Osteocyte (in vitro differentiated cells): ENCODE measurements at places on chromosomes 13 and 19.

DNA sequence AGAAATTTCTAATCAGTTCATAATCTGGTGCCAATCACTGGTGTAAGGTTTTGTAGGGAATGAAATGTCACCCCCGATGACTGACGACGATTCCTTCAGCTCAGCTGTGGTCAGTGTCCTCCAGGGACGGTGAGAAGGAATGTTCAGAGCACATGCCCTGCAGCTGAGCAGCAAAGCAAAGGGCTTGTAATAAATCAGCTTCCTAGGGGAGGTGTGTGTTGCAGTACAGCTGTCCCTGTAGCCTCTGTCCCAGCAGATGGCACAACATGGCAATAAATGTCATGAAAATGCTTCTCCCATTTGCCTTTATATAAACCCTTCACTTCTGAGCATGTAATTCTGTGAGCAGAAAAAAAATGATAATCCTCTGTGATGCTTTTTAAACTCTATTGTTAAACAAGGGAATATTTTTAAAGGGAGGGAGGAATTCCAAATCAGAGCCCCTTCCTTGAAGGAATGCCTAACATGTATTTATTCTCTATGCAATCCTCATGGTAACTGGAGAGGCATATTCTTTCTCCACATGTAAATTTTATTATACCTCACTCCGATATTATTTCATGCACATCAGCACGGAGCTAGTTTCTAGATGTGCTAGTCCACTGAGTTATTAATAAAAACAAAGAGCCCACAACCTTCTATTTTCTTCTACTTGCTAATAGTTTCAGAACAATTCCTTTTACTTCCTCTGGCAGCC, 102.5 kb downstream of the FAM216B start:
- peak overlapping the region; percentile 53 for H3K27ac ChIP-seq
- peaks cover 26% of the 10 kb centered on the region for H3K4me1 ChIP-seq
- peak overlapping the region; percentile 33 for H3K4me3 ChIP-seq
- DNase-seq, result no peak
- H3K27me3 ChIP-seq, result no peaks in the 10 kb centered on the region
- H3K36me3 ChIP-seq, result peaks cover 10% of the 10 kb centered on the region

DNA sequence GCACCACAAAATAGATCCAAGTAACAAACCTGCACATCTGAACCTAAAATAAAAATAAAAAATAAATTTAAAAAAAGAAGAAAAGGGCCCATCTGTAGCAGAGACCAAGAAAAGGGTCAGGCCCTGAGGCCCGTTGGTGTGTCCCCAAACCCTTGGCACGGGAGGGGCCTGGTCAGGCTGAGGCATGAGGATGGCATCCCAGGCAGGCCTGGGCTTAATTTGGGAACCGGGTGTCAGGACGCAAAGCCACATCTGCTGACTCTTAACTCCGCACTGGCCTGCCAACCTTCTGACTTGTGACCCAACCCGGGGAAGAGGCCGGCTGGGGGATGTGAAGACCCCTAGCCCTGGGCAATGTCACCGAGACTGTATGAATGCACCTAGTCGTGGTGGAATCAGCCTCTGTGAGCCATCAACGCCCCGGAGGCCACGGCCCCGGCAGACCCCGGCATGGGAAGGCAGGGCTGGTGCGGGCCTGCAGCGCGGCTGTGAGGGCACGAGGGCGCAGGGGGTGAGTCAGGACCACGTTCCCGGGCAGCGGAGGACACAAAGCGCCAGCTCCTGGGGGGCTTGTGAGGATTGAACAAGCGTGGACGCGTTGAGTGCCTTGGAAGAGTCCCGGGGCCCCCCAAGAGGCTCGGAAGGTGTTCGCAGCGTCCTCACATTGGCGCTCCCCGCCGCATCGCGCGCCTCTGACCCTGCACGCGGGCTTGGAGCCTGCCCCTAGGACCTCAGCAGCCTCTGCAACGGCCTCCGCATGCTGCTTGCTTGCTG, 38.2 kb downstream of the ATP12A start:
- H3K4me1 ChIP-seq, result no peaks in the 10 kb centered on the region
- no peak for DNase-seq
- peaks cover 2% of the 10 kb centered on the region for H3K27me3 ChIP-seq
- no peaks in the 10 kb centered on the region for H3K36me3 ChIP-seq
- no peak overlapping the region for H3K4me3 ChIP-seq

DNA sequence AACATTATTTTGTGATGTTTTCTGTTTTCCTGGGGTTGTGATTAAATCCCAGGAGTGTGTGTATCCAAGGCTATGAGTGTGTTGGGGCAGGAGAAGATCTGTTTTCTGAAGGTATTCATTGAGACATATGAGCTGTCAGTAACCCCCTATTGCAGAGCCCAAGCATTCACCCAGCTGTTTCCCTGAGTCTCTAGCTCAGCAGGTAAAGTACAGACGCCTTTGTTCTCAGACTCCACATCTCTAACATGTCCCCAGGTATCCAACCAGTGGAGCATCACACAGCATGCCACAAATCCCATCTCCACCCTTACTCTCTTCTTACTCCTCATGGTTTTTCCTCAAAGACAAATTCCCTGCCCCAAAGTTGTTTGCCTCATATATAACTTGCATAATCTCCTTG, 213.6 kb downstream of the PCDH20 start:
- H3K27me3 ChIP-seq, result peaks cover 7% of the 10 kb centered on the region
- H3K4me1 ChIP-seq, result no peaks in the 10 kb centered on the region
- no peak overlapping the region for H3K4me3 ChIP-seq
- no peak for DNase-seq
- H3K27ac ChIP-seq, result no peak overlapping the region

GRCh38 chr13:79191501-79191900, 214.6 kb downstream of the RBM26 start:
- no peak for DNase-seq
- no peaks in the 10 kb centered on the region for H3K36me3 ChIP-seq
- H3K4me1 ChIP-seq, result no peaks in the 10 kb centered on the region
- no peak overlapping the region for H3K27ac ChIP-seq

DNA sequence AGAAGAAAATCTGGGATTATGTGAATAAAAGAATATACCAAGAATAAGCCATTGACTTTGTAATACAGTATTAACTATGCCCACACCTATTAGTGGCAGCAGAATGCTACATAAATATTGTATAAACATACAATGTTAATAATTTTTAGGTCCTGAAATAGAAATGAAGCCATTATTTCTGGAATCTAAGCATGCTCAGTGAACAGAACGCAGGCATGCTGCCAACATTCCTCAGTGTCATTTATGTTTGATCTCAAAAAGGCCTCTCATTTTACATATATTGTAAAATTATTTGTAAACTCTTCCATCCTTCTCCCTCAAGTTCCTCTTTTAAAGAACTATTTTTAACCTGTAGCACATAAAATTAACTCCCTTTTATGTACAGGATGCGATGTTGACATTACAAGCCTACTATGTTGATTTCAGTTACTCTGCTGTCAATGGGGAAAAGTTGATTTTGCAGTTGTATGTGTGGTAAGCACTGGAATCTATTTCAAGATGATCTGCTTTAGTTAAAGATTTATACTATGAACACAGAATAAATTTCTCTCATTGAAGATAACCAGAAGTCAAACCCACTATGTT, 118.8 kb downstream of the VWA8 start:
- peaks cover 24% of the 10 kb centered on the region for H3K4me1 ChIP-seq
- no peak overlapping the region for H3K27ac ChIP-seq
- H3K4me3 ChIP-seq, result no peak overlapping the region
- no peaks in the 10 kb centered on the region for H3K27me3 ChIP-seq
- no peak for DNase-seq

DNA sequence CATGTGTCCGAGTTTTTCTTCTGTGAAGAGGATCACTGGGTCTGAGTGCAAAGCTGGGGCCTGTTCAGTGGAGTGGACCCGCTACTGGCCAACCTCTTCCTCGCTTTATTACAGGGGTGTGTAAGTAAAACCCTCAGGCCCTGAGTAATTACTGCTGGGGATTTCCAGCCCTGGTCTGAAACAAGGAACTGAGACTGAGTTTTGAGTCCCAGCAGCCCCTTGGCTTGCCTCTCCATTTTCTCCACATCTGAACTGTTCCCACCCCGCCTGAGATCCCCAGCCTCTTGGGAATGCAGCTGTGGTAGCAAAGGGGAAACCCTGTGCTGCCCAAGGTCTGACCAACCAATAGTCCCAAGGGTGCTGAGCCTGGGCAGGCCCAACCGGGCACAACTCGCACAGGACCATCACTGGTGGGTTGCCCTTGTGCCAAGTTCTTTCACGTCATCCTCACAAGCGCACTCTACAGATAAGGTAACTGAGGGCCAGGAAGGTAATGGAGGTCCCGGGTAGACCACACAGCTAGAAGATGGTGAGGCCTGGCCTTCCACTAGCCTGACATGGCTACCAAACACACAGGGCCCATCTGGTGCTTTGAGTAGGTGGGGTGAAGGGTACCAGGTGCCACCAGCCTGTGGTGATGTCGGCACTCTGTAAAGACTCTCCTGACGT, 13.7 kb upstream of the SLC35E1 start:
- DNase-seq, result no peak
- peak overlapping the region; percentile 89 for H3K27ac ChIP-seq
- no peaks in the 10 kb centered on the region for H3K27me3 ChIP-seq
- no peaks in the 10 kb centered on the region for H3K36me3 ChIP-seq
- H3K4me1 ChIP-seq, result peaks cover 72% of the 10 kb centered on the region

- peaks cover 3% of the 10 kb centered on the region for H3K36me3 ChIP-seq
- peaks cover 29% of the 10 kb centered on the region for H3K4me1 ChIP-seq
- DNase-seq, result no peak
These were observed 383.1 kb upstream of the GPC6 start for GRCh38 chr13:92843549-92843948.

DNA sequence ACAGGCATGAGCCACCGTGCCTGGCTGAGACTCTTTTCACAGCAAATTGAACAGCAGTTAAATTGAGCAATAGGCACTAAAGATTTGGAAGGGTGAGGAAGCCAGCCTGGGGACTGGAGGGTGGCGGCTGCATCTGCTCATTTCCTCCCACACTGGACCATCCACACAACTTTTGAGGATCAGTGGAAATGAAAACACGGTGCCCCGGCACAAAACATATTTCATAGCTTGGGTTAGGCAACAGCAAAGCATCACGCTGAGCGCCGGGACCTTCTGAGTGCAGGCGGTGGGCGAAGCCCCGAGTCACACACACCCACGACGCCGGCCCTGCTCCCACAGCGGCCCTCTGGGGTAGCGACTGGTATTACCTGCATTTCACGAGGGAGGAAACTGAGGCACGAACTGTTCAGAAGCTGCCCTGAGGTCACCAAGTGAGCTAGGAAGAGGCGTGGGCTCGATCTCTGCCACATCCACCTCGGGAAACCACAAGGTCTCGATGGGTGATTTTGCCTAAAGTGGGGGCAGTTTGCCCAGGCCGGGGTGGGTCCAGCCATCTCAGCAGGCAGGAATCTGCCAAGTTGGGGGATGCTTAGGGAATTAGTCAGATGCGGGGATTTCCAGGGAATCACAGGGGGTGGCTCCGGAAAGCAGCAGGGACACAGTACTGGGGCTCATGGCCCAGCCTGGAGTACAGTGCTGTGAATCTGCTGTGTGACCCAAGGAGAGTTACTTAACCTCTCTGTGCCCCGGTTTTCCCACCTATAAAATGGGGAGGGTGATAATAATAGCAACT, 3.5 kb upstream of the SBNO2 start:
- H3K4me1 ChIP-seq, result peaks cover 47% of the 10 kb centered on the region
- DNase-seq, result no peak
- peak overlapping the region; percentile 94 for H3K27ac ChIP-seq
- H3K27me3 ChIP-seq, result no peaks in the 10 kb centered on the region

- no peaks in the 10 kb centered on the region for H3K27me3 ChIP-seq
- H3K4me1 ChIP-seq, result peaks cover 17% of the 10 kb centered on the region
- no peak for DNase-seq
These were observed 671 bp downstream of the MCOLN1 start for GRCh38 chr19:7522923-7523667.

- no peaks in the 10 kb centered on the region for H3K4me1 ChIP-seq
- peaks cover 47% of the 10 kb centered on the region for H3K27me3 ChIP-seq
- no peak overlapping the region for H3K27ac ChIP-seq
- DNase-seq, result no peak
- no peaks in the 10 kb centered on the region for H3K36me3 ChIP-seq
These were observed 20.1 kb upstream of the MYO16 start for GRCh38 chr13:108609353-108609752.

GRCh38 chr13:66703597-66703996, 526.5 kb downstream of the PCDH9 start:
- no peaks in the 10 kb centered on the region for H3K36me3 ChIP-seq
- DNase-seq, result no peak
- H3K27me3 ChIP-seq, result no peaks in the 10 kb centered on the region
- H3K4me1 ChIP-seq, result peaks cover 17% of the 10 kb centered on the region
- no peak overlapping the region for H3K27ac ChIP-seq
- no peak overlapping the region for H3K4me3 ChIP-seq

- H3K27me3 ChIP-seq, result peaks cover 27% of the 10 kb centered on the region
- no peak within 1 kb of the TSS for H3K27ac ChIP-seq
- no peak for DNase-seq
- peak within 1 kb of the TSS; percentile 72 for H3K4me3 ChIP-seq
These were observed at the start of gene PRR36 for GRCh38 chr19:7874076-7874896. Gene PRR36 (minus strand): TSS chr19:7874390. CDS start chr19:7873689, 701 bp downstream.

GRCh38 chr19:35031072-35031881, 1.0 kb downstream of the SCN1B start:
- no peaks in the 10 kb centered on the region for H3K27me3 ChIP-seq
- peak overlapping the region; percentile 85 for H3K4me3 ChIP-seq
- peaks cover 12% of the 10 kb centered on the region for H3K4me1 ChIP-seq
- peak overlapping the region; percentile 40 for H3K27ac ChIP-seq

DNA sequence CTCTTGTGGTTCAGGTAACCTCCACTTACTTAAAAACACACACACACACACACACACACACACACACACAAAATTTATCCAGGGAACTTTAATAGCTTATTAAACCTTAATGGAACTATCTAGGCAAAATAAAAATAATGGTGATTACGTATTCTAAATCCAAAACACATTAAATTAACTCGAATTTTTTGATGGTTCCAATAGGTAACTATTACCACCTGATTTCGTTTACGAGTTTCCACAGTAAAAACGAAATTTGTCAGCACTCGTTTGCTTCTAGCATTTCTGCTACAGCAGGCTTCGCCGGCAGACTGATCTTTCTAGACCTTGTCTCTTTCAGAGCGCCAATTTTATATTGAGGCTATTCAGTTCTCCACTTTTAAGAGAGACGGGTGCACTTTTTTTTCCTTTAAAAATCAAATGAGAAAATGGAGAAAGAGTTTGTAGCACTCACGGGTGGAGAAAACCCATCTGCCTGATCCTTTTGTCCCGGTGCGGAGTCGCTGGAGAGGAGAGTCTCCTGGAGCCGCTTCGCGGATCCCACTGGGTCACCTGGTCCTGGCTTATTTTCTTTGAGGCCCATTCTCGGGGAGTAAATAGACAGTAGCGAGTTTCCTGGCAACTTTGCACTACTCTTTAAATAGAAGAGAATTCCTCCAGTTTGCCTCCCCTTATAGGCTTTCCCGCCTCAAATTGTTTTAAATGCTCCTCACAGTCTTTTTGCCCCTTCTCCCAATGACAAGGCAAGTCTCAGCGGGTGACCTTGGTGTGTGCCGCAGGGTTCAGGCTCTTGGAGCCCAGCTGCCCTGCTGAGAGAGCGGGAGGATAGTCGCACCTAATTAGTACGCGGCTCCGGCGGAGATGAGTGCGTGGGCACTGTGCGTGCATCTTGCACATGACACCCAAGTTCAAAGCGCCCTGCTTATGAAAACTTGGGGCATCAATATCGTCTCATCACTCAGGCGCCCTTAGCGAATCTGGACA, 117.0 kb downstream of the KCNRG start:
- DNase-seq, result no peak
- no peaks in the 10 kb centered on the region for H3K36me3 ChIP-seq
- peak overlapping the region; percentile 4 for H3K27ac ChIP-seq
- H3K27me3 ChIP-seq, result peaks cover 49% of the 10 kb centered on the region
- no peak overlapping the region for H3K4me3 ChIP-seq
- peaks cover 37% of the 10 kb centered on the region for H3K4me1 ChIP-seq
